Sciatic nerve (tissue), 2 donors: ENCODE measurements at places on chromosomes 12 and 14.

DNA sequence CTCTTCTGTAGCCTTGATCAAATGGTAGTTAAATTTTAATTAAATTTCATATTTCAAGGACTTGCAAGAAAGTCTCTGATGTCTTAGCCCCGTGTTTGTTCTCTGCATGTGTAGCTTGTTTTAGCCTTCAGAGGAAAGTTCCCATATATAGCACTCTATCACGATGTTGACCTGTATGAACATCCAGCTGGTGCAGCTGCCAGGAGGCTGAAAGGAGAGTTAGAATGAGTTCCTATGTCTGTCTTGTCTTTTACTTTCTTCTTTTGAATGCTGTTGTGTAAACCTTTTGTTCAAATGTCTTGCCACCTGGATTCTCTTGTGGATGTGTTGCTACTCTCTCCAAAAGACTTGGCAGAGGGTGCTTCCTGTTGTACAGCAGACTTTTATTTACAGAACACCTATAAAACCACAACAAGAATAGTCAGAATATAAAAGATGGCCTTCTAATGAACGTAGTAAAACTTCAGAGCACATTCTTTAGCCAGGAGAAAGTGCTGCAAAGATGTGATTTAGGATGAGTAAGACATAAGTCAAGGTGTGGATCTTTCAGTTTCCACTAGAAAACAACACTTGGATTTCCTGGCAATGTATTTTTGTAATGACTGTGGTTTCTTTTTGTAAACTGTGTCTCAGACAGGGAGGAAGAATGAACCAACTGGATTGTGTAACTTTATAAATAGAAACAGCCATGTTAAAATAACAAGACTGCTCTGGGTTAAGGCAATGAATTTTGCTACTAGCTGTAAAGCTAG is 17.2 kb downstream of the NAV3 start:
- DNase-seq = no peak

- DNase-seq = no peak
Measured at GRCh38 chr12:124737772-124738635, 125.7 kb downstream of the SCARB1 start.

GRCh38 chr14:22882529-22883172 is 371 bp upstream of the REM2 start:
- DNase-seq = no peak

DNA sequence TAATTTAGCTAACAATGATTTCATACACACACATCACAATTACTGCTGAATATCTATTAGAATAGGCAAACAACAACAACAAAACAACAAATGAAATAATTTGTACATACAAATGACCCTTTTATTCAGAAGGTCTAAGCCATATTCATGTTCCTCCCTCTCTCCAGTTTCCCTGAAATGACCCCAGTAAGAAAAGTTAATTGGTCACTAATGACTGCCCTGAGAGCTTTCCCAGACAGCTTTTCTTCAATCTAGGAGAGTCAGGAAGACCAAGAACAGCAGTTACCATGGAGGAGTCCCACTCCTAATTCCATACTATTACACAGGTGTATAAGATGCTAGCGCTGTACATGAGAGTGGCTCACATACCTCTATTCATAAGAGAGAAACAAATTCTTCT is 121.2 kb upstream of the GRIP1 start:
- no peak for DNase-seq

DNA sequence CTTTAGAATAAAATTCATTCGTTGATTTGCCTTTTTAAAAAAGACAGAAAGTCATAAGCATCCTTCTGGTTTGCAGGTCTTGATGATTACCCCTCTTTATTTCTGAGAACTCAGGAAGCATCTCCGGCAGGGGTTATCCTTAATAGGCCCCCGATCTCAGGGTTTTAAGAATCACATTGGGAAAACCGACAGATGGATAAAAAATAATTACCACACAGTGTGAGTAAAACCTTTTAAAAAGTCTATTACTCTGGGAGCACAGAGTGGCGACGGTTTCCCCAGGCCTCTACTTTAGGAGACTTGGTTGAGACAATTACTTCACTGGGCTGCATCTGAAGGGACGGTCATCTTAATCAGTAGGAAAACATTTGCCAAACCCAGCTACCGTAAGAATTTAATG is 56.5 kb downstream of the KCNMB4 start:
- no peak for DNase-seq

DNA sequence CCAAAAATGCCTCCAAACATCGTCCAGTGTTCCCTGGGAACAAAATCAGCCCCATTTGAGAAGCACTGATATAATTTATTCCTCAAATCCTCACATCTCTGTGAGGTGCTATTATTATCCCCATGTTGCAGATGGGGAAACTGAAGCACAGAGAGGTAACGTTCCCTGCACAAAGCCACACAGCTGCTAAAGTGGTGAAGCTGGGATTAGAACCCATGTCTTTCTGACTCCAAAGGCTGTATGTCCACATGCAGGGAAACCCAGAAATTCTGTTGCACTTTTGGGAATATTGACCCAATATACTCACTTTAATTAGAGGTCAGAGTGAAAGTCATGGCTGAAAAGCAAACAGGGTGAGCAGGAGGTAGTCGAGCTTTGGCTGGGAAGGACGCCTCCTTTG is 19.1 kb upstream of the WSCD2 start:
- DNase-seq = no peak

DNA sequence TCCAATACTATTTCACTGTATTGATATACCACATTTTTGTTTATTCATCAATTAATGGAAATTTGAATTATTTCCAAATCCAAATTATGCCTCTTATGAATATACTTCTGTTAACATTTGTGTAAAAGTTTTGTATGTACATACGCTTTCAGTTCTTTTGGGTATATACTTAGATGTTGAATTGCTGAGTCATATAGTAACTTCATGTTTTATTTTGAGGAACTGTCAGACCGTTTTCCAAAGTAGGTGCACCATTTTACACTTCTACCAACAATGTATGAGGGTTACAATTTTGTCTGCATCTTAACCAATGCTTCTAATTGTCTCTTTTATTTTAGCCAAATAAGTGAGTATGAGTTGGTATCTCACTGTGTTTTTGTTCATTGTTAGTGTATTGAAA is 10.2 kb upstream of the CCER1 start:
- DNase-seq = no peak
